ENCODE measurements at places on chromosomes 12 and 14.

DNA sequence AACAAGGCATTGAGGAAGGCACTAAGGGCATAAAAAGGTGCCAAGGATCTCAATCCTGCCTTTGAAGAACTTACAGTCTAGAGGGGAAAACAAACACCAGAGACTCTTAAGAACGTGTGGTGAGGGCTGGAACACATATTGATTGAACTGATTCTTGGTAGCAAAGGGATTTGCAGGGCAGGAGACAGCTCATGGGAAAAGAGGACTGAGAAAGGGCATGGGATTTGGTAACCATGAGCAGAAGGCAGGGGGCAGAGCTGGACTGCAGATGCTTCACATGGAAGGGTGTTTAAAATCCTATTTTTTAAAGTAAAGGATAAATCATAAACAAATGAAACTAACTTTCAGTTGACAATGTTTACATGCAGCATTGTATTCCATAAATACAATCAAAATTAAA, 203.1 kb downstream of the ITPR2 start:
- DNase-seq: no peak

GRCh38 chr12:66637699-66638301, 41.1 kb downstream of the GRIP1 start:
- DNase-seq: no peak

GRCh38 chr14:93019367-93019843, 96.3 kb downstream of the ITPK1 start:
- no peak for DNase-seq

GRCh38 chr12:65308601-65309071, 30.2 kb downstream of the MSRB3 start:
- DNase-seq: no peak

DNA sequence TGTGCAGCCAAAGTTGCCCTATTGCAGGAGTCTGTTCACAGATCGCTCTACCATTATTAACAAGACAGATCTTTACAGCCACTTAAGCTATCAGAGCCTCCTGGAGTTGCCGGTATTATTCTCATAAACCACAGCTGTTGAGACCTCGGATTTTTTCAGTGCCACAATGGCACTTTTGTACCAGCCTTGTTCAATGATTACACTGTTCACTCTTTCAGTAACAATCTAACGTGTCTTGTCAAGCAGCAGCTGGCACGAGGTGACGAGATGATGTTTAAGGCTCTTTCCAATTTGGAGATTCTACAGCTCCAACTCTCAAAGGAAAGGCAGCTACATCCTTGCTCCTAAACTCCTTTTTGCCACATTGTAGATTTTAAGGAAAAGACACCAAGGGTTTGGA, 30.7 kb downstream of the LRIG3 start:
- DNase-seq: no peak

DNA sequence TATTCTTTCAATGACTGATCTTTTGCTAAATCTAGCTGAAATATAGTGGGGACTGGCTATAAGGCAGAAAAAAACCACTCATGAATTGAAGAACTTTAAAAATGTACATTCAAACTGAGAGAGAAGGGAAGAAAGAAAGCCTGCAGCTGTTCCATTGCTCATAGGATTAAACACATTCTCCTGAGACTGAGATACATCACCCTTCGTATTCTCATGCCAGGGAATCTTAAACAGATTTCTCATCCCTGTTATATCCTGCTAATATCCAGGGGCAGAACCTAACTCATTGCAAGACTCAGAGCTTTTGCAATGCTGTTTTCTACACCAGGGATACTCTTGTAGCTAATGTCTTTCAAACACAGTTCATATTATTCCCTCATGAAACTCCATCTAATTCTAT, 67.2 kb upstream of the ACSS3 start:
- no peak for DNase-seq

- DNase-seq: peak; percentile 63
Measured at GRCh38 chr14:104930526-104931303, 6.0 kb downstream of the PLD4 start.

- no peak for DNase-seq
Measured at GRCh38 chr14:85590784-85591183, 60.8 kb downstream of the FLRT2 start.
